Bronchial epithelial cell (primary cell): ENCODE measurements at places on chromosomes 4 and X.

DNA sequence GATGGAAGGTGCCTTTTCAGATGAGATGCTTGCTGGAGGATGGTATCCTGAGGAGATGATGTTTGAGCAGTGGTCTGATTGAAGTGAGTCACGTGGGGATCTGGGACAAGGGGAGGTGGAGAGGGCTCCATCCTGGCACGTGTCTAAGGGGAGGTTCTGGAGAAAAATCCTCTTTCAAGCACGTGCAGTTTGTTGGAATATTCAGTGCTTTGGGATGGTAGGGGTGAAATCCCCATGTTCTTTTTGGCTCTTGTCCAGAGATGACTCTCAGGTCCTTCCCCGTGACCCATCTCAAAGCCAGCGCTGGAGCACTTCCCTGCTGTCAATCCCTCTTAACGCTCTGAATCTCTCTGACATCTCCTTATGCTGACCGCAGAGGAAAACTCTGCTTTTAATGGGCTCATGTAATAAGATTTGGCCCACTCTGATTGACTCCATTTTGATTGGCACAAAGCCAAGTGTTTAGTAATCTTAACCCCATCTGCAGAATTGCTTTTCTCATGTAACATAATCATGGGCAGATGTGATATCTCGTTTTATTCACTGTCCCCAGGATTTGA, 10.8 kb upstream of the KLKB1 start:
- DNase-seq: no peak

GRCh38 chr4:35125995-35126712, 1118.2 kb downstream of the ARAP2 start:
- peak; percentile 8 for DNase-seq

DNA sequence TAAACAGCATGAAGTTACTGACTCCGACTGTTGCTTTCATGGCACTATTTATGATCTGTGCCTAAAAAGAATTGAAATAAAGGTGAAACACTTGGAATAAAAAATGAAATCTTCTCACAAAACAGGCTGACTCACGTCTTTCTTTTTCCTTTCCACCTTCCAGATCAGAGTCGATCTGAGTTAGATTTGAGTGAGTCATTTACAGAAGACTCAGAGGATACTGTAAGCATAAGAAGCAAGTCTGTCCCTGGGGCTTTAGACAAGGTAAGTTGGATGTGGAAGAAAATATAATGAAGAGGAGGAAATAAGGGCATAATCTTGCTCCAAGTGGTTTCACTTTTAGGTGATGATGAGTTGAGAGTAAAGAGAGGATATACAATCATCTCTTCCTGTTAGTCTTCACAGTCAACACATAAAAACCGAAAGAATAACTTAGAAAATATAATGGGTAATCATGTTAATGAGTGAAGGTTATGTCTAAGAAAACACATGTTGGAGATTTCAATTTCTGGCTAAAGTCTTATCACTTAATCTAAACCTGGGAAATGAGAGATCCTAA, 89.7 kb downstream of the SYTL5 start:
- peak; percentile 71 for DNase-seq

DNA sequence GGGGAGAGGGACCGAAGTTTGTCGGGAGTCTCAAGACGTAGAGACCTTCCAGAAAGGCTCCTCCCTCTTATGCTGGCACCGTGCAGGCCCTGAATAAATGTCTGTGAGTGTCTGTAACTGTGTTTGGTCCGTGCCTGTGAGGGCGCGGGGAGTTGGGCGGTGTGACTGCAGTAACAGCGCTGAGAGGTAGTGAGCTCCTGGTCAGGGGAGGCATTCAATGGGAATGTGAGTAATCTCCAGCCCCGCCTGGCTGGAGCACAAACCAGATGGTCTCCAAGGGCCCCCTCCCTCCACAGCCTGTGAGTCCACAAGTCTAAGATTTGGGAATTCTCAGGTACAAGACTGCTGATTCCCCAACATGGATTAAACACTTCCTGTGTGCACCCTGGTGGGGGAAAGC, 100.0 kb downstream of the HMX1 start:
- DNase-seq: no peak

- DNase-seq: peak; percentile 92
These were observed 13.8 kb upstream of the SH3TC1 start for GRCh38 chr4:8185295-8185694.

DNA sequence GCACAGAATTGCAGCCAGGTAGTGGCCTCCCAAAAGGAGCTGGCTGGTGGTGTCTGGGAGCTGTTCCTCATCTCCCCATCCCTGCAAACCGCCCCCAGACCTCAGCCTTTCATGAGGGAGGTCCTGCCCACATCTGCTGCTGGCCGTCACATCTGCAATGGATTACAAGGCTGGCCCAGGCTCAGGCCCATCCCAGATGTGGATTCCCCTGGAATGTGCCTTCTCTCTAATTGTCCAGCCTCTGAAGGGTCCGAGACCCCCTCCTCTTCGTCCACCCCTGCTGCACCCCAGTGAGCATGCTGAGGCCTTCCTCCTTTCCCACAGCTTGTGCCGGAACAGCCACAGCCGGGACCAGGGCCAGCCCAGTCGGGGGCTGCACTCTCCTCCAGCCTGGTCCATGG, 115.0 kb upstream of the NALF2 start:
- DNase-seq: no peak

DNA sequence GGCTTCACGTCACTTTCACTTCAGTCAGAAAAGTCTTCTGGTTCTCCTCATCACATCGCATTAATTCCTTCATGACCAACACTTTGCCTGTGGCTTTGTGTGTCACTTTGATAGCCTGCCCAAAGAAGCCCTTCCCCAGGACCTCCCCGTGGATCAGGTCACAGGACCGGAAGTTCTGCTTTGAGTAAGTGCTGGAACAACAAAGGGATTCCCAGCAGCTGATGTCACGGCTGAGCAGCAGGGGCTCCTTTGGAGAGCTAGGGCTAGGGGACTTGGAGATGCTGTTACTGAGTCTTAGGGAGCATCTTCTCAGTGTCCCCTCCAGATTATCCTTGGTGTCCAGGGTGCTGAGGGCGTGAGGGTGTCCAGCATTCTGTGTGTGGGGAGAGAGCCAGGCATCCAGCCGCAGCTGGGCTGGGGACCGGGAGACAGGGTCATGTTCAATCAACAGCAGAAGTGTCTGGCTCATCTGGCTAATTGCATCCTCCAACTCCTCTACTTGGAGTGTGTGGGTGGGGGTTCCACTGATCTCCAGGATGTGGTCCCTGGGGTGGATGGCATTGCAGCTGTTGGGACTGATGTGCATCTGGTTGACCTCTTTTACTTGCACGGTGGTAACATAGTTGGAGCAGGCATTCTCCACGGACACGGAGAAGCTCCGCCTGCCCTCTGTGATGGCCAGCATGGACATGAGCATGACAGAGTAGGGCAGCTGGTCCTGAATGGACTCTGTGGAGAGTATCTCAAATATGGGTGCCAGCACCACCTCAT, 39.2 kb upstream of the ARHGAP6 start:
- DNase-seq: no peak

DNA sequence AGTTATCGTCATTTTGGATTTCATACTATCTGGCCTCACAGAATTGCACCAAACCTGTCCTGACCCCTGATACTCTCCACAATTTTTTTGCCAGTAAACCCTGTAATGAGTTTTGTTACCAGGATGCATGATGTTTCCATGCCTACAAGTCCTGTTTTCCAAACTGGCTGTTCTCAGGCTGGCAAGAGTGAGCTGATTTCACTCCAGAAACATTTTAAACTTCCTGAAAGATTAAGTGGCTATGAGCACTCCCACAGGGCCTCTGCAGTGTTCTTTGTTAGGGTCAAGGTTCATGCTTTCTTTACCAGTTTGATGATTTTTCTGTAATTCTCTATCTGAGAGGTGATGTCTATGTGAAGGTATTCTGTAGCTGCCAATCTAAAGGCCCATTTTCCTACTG, 31.7 kb upstream of the PDLIM3 start:
- DNase-seq: peak; percentile 35
